Placental pericyte (primary cell): ENCODE measurements at places on chromosomes 2 and 18. TPM values are rescaled to one million over a fixed set of nuclear protein-coding genes. Genes with fewer than 3 reads are reported as not detected.

Gene LRRTM1
- not detected in 2 replicates for total RNA-seq

Gene GNAL
- 0.14 TPM in 1 of 2 replicates, not detected in the other for total RNA-seq

Gene AGXT
- total RNA-seq = not detected in 2 replicates

Gene SNORC
- total RNA-seq = 2.0 and 2.2 TPM in 2 replicates

Gene KLHL41
- total RNA-seq = 0.14 and 0.22 TPM in 2 replicates
